Articular chondrocyte of knee joint (primary cell): ENCODE measurements at places on chromosomes 1 and 21. TPM values are rescaled to one million over a fixed set of nuclear protein-coding genes. Genes with fewer than 3 reads are reported as not detected.

BRDT gene
- not detected in 2 replicates for total RNA-seq

FCRL5 gene
- total RNA-seq = not detected in 2 replicates

MYOG gene
- total RNA-seq = not detected in 2 replicates

TFF2 gene
- total RNA-seq = not detected in 2 replicates

RGS13 gene
- total RNA-seq = not detected in 2 replicates

SYT2 gene
- total RNA-seq = under 0.01 and 0.11 TPM in 2 replicates

KCNJ9 gene
- under 0.01 and 0.11 TPM in 2 replicates for total RNA-seq

GPR52 gene
- total RNA-seq = 3.3 and 4.1 TPM in 2 replicates

UBL4B gene
- total RNA-seq = 0.13 and 0.32 TPM in 2 replicates

CD1D gene
- total RNA-seq = 0.43 and 0.52 TPM in 2 replicates

BSND gene
- not detected in 2 replicates for total RNA-seq

EDEM3 gene
- 66.4 and 75.5 TPM in 2 replicates for total RNA-seq

UBE2G2 gene
- 71.1 and 86.4 TPM in 2 replicates for total RNA-seq

DESI2 gene
- 79.2 and 84.0 TPM in 2 replicates for total RNA-seq

ZMPSTE24 gene
- 108 and 137 TPM in 2 replicates for total RNA-seq

OR6K3 gene
- total RNA-seq = not detected in 2 replicates

DRAXIN gene
- 0.13 and 0.22 TPM in 2 replicates for total RNA-seq

FTCD gene
- 0.11 TPM in 1 of 2 replicates, not detected in the other for total RNA-seq

GREM2 gene
- 0.39 and 5.1 TPM in 2 replicates for total RNA-seq

GFI1 gene
- total RNA-seq = under 0.01 TPM in 1 of 2 replicates, not detected in the other

GSTM1 gene
- total RNA-seq = 19.2 TPM in 1 of 2 replicates, not detected in the other

DYNLT4 gene
- total RNA-seq = 0.22 and 0.65 TPM in 2 replicates

TXNIP gene
- 201 and 284 TPM in 2 replicates for total RNA-seq

TRIM63 gene
- total RNA-seq = not detected in 2 replicates

TNFSF18 gene
- total RNA-seq = not detected in 2 replicates

S100PBP gene
- total RNA-seq = 53.6 and 55.2 TPM in 2 replicates

IRF6 gene
- total RNA-seq = 0.13 and 0.43 TPM in 2 replicates

LAX1 gene
- 0.11 and 0.13 TPM in 2 replicates for total RNA-seq

FCRL3 gene
- total RNA-seq = not detected in 2 replicates

PEAR1 gene
- 4.2 and 5.5 TPM in 2 replicates for total RNA-seq

FCRL1 gene
- total RNA-seq = not detected in 2 replicates

LEFTY2 gene
- not detected in 2 replicates for total RNA-seq

USH2A gene
- under 0.01 TPM in 2 replicates for total RNA-seq

FHL3 gene
- 14.5 and 14.8 TPM in 2 replicates for total RNA-seq

LHX8 gene
- total RNA-seq = 0.13 TPM in 1 of 2 replicates, not detected in the other

CACNA1E gene
- total RNA-seq = under 0.01 TPM in 1 of 2 replicates, not detected in the other

CACHD1 gene
- 17.1 and 20.1 TPM in 2 replicates for total RNA-seq

THEMIS2 gene
- 6.1 and 9.0 TPM in 2 replicates for total RNA-seq

PLD5 gene
- total RNA-seq = not detected in 2 replicates

FAAH gene
- total RNA-seq = 3.1 and 3.7 TPM in 2 replicates

KIF14 gene
- total RNA-seq = 4.3 and 6.1 TPM in 2 replicates

KRTAP11-1 gene
- total RNA-seq = not detected in 2 replicates

GSTM5 gene
- 7.8 and 9.1 TPM in 2 replicates for total RNA-seq

C1QTNF12 gene
- total RNA-seq = 0.43 and 0.65 TPM in 2 replicates

LENEP gene
- total RNA-seq = not detected in 2 replicates

BNIPL gene
- 0.32 and 0.52 TPM in 2 replicates for total RNA-seq

STUM gene
- under 0.01 TPM in 2 replicates for total RNA-seq

PDZK1IP1 gene
- total RNA-seq = 0.26 TPM in 1 of 2 replicates, not detected in the other

C1orf226 gene
- 0.65 and 0.78 TPM in 2 replicates for total RNA-seq

CLIC6 gene
- 10.9 and 22.7 TPM in 2 replicates for total RNA-seq

ARHGEF11 gene
- 31.0 and 32.8 TPM in 2 replicates for total RNA-seq

CYP4Z1 gene
- total RNA-seq = under 0.01 TPM in 1 of 2 replicates, not detected in the other

IL20 gene
- total RNA-seq = not detected in 2 replicates

ZNF670 gene
- 5.2 and 6.6 TPM in 2 replicates for total RNA-seq

RUNX1 gene
- 104 and 162 TPM in 2 replicates for total RNA-seq

CD46 gene
- total RNA-seq = 139 and 144 TPM in 2 replicates
